GM04504 (cell line): ENCODE measurements at places on chromosomes 4 and X.

DNA sequence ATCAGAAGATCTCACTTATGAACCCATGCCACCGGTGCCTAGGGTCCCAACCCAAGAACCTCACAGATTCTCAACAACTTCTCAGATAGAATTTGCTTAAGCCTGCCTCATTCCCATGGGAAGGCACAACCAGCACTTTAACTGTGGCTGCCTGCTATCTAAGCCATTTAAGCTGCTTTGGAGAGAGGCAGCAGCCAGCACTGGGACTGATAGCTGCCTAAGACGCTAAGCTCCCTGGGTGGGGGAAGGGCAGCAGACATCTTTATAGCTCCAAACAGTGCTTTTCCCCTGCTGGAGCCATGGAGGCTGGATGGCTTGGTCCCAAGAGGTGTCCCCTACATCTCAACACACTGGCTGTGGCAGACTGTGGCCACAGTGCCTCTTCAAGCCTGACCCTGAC lies 1268.6 kb downstream of the FAM133A start:
- no peak for DNase-seq

DNA sequence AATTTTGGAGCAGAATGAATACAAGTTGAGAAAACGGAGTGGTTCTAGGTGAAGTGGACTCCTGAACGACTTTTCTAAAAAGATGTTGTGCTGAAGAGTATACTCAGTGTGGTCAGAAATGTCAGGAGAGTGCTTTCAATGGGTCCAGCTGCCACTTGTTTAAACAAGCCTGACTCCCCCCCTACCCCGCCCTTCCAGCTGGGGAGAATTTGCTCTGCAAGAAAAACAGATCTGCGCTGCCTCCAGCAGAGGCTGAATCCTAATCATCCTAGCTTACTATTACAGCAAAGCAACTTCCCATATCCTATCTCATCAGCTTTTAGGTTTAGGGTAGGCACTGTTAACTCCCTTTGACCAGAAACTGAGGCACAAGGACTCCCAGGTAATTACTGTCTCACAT lies 1.9 kb downstream of the MAP3K15 start:
- no peak for DNase-seq

DNA sequence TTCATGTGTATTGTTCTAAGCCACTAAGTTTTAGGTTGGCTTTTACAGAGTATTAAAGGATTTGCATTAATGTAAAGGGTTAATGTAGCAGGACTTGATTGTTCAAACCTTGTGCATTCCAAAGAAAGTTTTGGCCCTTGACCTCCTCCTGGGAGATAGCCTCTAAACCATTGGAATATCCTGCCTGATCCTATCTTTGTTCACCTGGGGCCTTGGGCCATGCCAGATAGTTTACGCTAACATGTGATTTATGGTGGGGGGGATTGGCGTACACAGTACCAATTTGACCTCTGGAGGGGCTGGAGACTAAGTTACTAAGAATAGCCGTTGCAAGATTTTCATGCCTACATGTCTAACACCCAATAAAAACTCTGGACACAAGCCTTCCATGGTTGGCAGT lies 1002.7 kb upstream of the PABPC4L start:
- no peak for DNase-seq

DNA sequence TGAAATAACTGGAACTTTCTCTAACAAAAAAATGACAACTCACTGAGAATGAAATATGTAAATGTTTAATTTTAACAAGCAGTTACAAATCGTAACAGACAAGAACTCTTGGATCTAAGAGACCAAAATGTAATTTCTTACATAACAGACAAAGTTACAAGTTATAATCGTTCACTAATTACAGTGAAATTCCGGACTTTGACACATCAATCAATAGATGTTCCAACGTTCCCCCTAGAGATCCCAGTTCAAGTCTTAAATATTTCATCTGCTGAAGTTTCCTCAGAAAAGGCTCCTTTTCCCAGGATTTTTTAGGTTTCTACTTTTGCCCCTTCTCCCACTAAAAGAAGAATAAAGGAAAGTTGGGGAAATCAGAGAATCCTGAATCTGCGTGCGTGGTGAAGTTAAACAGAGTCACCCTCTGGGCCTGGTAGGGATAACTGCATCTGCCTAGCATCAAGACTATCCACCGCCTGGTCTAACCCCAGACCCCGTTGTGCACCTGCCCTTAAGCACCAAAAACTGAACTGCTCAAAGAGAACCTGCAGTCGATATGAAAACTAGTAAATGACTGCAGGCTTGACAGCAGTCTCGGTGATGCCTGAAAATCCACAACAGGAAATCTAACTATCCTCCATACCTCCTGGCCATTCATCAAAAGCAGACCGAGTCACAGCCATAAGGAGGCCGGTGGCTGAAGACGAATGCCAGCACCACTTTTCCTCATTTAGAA lies 2.3 kb downstream of the IRF2 start:
- no peak for DNase-seq

GRCh38 chrX:153631907-153632594 lies 15.0 kb upstream of the DUSP9 start:
- no peak for DNase-seq

GRCh38 chr4:34417160-34417559 lies 1827.2 kb downstream of the ARAP2 start:
- DNase-seq = no peak
